ENCODE measurements at places on chromosomes 1 and 21.

GRCh38 chr1:43890815-43891214 lies 42.8 kb upstream of the ARTN start:
- no peak for DNase-seq

- DNase-seq: no peak
These were observed 9.2 kb downstream of the S100A10 start for GRCh38 chr1:151984313-151984956.

DNA sequence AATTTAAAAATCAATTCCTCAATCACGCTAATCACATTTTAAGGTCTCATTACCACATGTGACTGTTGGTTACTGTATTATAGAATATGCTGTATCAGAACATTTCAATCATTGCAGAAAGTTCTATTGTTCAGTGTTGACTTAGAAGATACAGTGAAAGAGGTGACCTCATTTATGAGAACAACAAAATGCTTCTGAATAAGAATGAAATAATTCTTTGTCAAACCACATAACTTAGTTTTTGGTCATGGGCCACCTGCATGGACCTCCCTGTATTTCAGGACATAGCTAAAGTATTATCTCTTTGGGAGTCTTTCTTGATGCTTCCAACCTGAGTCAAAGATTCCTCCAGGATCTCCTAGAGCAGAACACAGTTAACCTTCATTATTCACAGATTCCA lies 22.3 kb downstream of the MFSD2A start:
- DNase-seq: no peak

- DNase-seq: no peak
These were observed 81.1 kb upstream of the CNTN2 start for GRCh38 chr1:204961765-204962419.

DNA sequence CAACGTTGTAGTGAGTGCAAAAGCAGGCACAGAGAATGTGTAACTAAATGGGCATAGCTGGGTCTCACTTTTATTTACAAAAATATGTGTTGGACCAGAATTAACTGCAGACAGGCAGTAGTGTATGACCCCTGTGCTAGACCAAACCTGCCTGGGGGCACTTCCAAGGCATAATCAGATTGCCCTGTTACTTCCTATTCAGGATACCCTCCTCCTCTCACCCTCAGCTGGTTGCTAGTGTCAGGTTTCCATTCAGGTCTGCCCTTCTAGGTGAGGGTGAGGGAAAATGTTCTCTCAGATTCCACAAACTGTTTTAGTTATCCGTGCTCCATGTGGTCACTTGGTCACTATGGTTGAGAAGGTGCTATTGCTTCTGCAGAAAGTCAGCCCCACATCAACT lies 387.3 kb downstream of the LMX1A start:
- DNase-seq: no peak

GRCh38 chr1:201127755-201128455 lies 921 bp upstream of the ASCL5 start:
- DNase-seq: no peak
